ENCODE measurements at places on chromosomes 7 and 10.

DNA sequence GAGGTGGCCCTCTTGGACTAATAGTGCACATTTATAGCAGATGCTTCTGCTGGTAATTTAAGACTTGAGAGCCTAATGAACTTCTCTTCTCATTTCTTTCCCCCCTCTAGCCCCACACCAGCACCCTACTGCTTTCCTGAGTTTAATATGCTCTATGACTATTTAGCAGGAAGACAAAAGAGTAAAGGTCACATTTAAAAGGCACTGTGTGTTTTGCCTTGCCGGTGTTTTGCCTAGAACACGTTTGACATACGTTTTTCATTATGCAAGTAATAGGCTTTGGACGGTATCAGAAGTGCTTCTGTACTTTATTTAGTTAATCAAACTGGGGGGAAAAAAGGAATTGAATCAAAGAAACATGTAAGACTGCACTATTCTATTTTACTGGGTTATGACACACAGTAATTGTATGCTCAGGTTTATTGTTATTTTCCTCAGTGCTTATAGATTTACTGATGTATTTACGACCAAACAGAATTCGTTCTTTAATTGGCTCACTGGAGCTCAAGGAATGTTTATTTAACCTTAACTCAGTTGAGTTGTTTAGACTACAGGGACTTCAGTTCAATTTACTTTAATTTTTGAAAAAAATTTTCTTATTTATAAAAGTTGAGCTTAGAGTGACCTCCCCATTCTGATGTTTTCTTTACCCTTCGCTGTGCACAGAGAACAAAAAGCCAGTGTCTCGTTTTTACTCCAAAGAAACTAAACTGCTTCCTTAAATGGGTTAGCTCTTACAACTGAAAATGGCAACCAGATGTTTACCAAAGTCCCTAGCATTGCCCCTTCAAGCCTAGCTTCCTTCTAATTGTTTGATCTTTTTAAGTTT is 35.4 kb downstream of the CPED1 start:
- no peak for DNase-seq

- DNase-seq, result no peak
These were observed 264.5 kb upstream of the NEBL start for GRCh38 chr10:21161647-21162046.

- no peak for DNase-seq
These were observed 160.5 kb downstream of the GFRA1 start for GRCh38 chr10:116112232-116113231.

GRCh38 chr7:107149863-107150262 is 18.9 kb upstream of the HBP1 start:
- DNase-seq, result no peak

- DNase-seq, result no peak
These were observed 63.2 kb downstream of the LMBR1 start for GRCh38 chr7:156829669-156830336.

- DNase-seq, result no peak
These were observed 53.4 kb upstream of the FHIP2A start for GRCh38 chr10:114767986-114768821.

DNA sequence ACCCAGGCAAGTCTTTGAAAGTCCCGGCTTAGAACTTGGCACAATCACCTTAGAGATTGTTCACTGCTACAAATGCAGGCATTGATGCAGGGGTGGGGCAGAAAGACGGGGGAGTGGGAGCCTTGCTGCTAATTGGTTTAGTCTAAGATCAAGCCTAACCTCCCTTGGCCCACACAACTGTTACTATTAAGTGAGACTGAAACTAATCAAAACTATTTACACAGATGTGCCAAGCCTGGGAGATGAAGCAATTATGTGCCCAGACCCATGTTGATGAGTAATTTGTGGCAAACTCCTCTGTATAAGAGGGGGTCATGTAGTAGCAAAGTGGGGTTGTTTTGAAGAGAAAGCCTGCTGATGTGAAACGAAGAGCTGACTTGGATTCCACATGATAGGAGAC is 178.2 kb upstream of the ITGB1 start:
- no peak for DNase-seq

DNA sequence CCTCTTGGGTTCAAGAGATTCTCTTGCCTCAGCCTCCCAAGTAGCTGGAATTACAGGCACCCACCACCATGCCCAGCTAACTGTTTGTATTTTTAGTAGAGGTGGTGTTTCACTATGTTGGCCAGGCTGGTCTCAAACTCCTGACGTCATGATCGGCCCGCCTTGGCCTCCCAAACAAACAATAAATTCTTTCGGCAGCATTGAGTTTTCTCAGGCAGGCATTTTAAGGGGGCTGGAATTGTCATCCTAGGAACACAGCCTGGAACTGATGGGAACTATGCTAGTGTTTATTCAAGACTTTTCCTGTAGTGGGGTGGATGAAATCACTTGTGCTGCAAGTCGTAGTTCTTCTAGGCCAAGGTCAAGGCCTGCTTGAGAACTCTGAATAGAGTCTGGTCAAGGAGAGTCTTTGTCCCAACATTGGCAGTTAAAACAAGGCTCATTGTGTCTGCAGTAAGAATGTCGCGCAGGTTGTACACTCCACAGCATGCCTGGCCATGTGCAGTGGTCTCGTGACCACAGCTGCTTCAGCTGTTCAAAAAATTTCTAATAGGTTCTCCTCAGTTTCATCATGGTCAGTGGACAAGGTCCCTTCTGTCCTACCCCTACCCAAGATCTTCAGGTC is 92.8 kb downstream of the HECW1 start:
- DNase-seq, result no peak

DNA sequence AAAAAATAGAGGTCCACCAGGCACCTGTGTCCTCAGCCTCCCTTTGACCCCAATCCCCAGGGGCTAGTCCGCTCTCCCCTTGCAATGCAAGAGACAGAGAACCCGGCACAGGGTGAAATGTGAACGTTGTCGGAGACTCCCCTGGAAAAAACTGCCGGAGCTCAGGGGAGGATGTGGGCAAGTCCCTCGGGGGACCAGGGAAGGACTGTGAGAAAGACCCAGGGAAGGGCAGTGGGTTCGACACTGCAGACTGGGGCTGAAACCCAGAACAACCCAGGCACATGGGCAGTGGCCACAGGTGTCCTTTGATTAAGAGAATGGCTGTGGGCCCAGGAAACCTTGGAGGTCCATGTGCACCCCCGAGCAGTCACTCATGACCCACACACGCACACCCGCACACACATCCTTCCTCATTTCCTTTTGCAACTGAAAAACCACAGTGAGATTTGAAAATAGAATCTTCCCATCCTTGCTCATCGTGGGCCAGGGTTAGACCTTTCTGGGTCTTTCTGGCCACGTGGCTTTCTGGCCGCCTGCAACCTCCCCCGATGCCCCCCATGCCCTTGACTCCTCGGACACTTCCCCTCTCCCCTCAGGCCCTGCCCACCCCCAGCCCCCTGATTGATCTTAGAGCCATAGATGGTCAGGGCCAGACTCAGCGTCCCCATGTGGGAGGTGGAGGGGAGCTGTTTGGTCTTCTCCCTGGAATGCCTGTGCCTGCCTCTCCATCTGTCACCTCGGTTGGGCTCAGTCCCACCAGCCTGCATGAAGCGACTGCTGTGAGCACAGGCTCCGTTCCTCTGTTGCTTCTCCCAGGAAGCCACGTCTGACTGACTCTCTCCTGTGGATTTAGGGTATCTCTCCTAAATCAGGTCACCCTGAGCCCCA is 7.9 kb downstream of the LAT2 start:
- no peak for DNase-seq

GRCh38 chr10:6721480-6721879 is 141.4 kb upstream of the PRKCQ start:
- DNase-seq, result no peak

GRCh38 chr7:92674379-92674778 is 84.2 kb upstream of the FAM133B start:
- DNase-seq, result no peak

- DNase-seq, result no peak
These were observed 43.7 kb downstream of the UNC5B start for GRCh38 chr10:71255808-71256660.

- no peak for DNase-seq
These were observed 170.1 kb downstream of the FANK1 start for GRCh38 chr10:126066456-126066855.

- DNase-seq, result no peak
These were observed 101.8 kb upstream of the FZD1 start for GRCh38 chr7:91162436-91162835.

Data from effector memory CD8-positive, alpha-beta T cell (primary cell).